ENCODE measurements at places on chromosomes 3 and 15.

- no peak for DNase-seq
These were observed 9.2 kb downstream of the SH2D7 start for GRCh38 chr15:78101423-78102105.

- DNase-seq = no peak
These were observed 130.4 kb upstream of the FOXB1 start for GRCh38 chr15:59873644-59874272.

DNA sequence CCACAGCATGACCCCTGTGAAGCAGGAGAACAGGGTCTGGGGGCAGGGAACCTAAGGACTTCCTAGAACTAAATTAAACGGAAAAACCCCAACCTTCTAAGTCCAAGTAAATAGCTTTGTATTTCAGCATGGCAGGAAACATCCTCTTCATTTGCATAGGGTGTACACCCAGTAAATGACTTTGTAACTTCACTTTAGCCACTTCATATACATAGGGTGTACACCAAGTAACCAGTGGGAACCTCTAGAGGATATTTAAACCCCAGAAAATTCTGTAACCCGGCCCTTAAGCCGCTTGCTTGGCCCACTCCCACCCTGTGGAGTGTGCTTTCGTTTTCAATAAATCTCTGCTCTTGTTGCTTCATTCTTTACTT lies 41.8 kb downstream of the FSD2 start:
- DNase-seq = no peak

- DNase-seq = no peak
These were observed 206.2 kb upstream of the GRM7 start for GRCh38 chr3:6654670-6655069.
